ENCODE measurements at places on chromosomes 5 and 9. TPM values are rescaled to one million over a fixed set of nuclear protein-coding genes. Genes with fewer than 3 reads are reported as not detected.
A peak's percentile ranks its signal among the peaks of the same experiment; 100 is the strongest.

EIF4E1B gene
- total RNA-seq: not detected

TPD52L3 gene
- not detected for total RNA-seq

PCDHB3 gene
- total RNA-seq: 4.5 TPM

C9orf153 gene
- total RNA-seq: 0.66 TPM

PPP1R26 gene
- 14.7 TPM for total RNA-seq

BRD3OS gene
- total RNA-seq: 12.7 TPM

KIF12 gene
- not detected for total RNA-seq

HAPLN1 gene
- not detected for total RNA-seq

GRCh38 chr5:178839319-178839704 is 20.4 kb upstream of the ZNF354B start:
- peak; percentile 38 for DNase-seq

- no peak for DNase-seq
Observed at GRCh38 chr5:12672141-12672540, 767.9 kb upstream of the CTNND2 start.

- no peak for DNase-seq
Observed at GRCh38 chr5:159746707-159747106, 169.6 kb upstream of the ADRA1B start.

DNA sequence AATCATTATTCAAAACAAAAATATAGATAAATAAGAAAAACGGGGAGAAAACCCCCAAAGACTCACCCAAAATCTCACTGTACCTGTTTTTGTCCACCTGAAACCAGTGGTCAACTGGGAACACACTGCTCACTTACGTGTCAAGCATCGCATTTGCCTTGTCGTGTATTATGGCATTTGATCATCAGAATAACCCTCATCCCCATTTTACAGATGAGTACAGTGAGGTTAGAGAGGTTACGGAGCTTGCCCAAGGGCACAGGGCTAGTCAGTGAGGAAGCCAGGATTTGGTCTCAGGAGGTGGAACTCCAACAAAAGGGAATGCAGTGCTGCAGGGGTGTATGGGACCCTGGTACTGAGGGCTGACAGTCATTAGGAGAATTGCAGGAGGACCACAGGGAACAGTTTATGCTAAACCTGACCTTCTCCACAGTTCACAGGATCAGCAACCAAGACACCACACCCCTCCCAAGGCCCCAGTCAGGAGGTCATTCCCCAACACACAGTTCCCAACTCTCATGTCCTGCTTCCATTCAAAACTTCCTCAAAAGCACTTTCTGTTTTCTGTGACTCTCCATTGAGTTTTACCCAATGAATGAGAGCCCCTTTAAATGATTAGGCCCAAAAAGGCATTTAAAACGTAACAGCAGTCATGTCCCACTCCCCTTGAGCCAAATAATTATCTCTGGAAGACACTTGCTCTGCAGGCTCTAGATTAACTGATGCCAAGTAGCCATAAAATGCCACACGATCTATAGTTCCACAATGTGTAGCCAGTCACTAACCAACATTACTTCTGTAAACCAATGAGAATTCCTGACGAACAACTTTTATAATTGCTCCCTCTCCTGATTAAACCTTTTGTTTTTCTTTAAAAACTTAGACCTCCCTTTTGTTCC is 50.8 kb downstream of the CTSL start:
- DNase-seq: no peak

DNA sequence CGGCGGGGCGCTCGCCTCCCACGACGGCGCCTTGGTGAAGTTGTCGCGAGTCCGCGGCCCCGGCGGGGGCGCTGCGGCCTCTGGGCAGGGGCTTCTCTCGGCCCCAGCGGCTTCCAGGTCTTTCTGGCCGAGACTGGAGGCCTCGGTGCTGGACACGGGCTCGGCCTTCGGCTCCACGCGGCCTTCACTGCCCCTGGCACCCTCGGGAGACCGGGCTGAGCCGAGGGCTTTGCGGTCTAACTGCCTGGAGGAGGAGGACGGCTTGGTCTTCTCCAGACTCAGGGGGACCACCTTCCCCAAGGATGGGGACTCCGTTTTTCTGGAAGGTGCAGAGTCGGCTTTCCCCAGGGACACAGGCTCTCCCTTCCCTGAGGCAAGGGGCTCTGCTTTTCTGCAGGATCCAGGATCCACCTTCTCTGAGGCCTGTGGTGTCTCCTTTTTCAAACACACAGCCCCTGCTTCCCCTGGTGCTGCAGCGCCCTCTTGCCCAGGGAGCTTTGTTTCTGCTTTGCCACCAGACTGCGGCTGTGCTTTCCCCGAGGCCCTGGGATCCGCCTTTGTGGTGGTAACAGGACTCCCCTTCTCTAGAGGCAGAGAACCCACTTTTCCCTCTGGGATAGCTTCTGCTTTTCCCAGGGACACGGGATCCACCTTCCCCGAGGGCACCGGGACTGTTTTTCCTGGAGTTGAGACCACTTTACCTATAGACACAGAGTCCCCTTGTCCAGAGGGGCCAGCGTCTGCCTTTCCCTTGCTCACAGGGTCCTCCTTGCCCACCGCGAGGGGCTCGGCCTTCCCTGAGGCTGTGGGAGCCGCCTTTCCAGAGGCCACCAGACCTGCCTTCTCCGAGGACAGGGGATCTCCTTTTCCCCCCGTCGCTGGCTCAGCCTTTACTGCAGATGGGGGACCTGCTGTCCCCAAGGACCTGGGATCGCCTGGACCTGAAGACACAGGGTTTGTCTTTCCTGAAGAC is 12.3 kb downstream of the GPRIN1 start:
- no peak for DNase-seq

GRCh38 chr5:142931896-142932686 is 161.9 kb downstream of the ARHGAP26 start:
- DNase-seq: no peak

DNA sequence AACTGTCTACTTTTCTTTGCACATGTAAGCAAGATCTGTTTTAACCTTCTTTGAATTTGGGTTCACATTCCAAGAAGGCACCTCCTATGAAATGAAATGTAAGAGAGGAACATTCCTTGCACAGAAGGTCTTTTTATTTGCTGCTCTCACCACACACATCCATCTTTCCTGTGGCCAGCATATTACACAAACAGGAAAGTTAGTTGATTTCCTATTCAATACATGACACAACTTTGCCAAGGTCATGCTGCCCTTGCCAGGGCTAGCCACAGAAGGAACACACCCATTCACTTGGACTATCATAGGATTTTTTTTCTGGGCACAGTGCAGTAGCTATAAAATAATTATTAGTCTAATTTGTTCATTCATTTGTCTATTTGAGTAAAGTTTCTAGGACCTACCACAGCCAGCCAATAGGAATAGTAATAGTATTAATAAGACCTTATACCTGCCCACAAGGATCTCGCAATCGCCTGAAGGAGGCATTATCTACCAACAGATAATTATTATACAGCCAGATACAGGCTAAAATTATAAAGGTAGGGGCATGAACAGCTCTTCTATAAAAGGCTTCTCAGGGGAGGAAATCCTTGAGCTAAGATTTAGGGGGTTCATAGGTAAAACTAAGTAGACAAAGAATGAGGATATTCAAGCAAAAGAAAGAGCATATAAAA is 78.1 kb upstream of the NREP start:
- no peak for DNase-seq

DNA sequence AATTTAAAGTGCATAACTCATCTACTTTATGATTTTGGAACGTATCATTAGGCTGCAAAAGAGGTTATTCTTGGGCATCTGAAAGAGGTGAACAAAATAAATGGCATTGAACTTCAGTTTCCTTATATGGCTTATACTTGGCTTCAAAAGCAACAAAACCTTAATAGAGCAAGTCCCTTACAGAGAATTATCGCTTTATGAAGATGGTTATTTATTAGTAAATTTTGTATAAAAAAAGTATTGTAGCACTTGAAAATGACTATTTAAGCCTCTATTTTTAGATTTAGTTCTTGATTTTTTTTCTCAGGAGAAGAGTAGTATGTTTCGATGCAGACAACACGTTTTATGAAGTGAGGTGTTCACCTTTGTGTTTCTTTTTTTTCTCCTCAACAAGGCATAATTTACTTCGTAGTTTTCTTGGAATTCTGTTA is 2.0 kb downstream of the ERBIN start:
- no peak for DNase-seq

- DNase-seq: no peak
Observed at GRCh38 chr9:104980039-104980654, 52.2 kb upstream of the ABCA1 start.

- DNase-seq: no peak
Observed at GRCh38 chr9:85036496-85036895, 367.0 kb downstream of the NTRK2 start.

DNA sequence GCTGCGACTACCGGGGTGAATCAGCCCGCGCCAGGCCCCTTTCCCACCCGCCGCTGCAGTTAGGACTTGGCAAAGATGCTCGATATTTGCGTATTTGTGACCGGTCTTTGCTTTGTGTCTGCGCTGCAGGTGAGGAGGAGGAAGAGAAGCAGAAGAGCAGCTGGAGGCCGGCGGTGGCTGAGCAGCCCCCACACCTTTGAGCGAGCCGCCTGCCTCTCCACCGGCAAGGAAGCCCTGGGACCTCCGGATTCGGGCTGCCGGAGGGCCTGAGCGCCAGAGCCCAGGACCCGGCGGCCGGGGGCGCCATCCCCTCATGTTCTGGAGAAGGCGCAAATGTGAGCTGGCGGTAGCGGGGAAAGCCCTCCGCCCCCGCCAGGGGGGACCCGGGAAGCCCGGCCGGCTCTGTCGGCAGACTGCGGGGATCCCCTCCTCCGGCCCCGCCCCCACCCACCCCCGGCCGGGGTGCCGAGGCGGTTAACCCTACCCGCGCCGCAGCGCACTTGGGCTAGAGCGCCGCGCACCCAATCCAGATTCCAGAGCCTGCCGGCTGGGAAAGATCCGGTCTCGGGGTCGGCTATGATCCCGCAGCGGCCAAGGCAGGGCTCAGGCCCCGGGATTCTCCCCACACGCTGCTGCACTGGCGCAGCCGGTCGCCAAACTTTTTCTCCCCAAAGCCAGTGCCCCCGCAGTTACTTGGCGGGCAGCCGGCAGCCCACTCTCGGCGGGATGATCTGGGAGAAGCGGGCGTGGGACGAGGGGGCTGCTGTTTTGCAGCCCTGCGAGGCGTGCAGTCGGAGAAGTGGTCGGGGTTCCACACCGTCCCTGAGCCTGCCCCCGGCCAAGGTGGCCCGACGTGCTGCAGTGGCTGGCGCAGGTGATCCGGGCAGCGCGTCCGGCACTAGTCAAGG is 800 bp upstream of the KCNN2 start:
- DNase-seq: no peak

- no peak for DNase-seq
Observed at GRCh38 chr5:154319736-154320135, 126.1 kb upstream of the SAP30L start.

GRCh38 chr9:113626735-113627495 is 163.4 kb downstream of the RGS3 start:
- DNase-seq: peak; percentile 47

DNA sequence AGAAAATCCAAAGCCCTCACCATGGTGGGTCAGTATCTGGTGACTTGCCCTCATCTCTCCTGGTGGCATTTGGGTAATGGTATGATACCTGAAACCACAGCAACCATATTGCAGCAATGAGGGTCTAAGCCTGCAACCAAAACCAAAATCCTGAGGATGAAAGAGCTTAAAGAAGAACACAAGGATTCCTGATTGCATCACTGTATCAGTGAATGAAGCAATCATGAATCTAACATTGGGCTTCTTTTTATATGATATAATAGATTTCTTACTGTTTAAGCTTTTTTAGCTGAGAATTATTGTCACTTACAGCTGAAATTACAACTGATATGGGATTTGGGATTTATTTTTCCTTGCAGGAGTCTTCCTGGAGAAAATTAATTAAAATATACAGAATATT is 269.9 kb downstream of the MEF2C start:
- no peak for DNase-seq

DNA sequence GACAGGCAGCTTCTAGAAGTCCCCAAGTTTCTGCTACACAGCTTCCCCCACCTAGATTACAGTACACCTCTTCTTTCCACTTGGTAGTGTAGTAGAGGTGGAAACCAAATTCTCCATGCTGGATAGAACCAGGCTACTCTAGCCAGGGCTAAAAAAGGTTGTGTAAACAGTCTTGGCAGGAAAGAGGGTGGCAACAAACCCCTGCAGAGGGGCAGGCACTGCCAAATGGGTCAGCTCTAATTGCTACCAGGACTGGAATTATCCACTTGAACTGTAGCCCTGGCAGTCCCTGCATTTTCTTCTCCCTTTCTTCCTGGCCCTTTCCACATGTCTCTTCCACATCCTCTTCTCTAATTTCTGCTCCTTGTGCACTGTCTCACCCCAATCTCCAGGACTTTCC is 24.8 kb downstream of the RANBP3L start:
- DNase-seq: no peak

GRCh38 chr5:6633469-6634245 is 417 bp downstream of the SRD5A1 start:
- no peak for DNase-seq

DNA sequence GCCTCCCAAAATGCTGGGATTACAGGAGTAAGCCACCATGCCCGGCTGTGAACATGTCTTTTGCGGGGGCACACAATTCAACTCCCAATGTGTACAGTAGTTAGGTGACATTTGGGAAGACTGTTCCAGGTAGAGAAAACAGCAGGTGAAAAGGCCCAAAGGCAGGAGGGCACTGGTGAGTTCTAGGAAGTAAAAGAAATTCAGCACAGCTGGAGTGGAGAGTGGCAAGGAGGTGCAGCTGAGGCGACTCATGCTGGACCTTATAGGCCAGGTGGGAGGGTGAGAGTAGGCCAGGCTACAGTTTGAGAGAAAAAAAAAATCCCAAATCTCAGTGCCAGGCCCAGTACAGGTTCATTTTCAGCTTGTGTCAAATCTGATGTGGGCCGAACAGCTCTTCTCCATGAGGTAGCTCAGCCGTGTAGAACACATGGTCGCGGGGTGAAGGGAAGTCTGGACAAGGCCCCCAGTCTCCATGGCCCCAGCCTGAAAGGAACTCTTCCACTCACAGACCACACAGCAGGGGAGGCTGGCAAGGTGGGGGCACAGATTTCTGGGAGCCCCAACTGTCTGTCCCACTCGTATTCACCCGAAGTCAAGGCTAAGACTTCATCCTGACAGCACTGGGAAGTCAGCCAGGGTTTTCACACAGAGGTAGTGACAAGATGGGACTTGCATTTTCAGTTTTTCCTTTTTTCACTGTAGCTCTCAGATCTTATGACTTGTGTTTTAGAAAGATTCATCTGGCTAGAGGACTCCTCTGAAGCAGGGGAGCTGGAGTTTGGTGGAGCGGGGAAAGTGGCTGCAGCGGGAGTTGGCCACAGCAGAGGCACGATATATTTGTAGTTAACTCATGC is 4.5 kb upstream of the HNRNPAB start:
- no peak for DNase-seq

DNA sequence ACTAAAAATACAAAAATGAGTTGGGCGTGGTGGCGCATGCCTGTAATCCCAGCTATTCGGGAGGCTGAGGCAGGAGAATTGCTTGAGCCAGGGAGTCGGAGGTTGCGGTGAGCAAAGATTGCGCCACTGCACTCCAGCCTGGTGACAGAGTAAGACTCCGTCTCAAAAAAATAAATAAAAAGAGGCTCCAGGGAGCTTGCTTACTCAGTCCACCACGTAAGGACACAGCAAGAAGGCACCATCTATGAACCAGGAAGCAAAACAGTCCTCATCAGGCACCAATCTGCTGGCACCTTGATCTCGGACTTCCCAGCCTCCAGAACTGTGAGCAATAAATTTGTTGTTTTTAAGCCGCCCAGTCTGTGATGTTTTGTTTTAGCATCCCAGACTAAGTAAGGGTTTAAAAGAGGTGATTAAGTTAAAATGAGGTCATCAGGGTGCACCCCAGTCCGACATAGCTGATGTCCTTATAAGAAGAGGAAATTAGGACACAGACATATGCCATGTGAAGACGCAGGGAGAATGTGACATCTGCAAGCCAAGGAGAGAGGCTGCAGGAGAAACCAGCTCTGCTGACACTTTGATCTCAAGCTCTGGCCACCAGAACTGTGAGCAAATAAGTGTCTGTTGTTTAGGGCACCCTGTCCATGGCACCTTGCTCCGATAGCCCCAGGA is 45.9 kb downstream of the C9orf50 start:
- DNase-seq: no peak
